ENCODE measurements at places on chromosomes 2 and 18. TPM values are rescaled to one million over a fixed set of nuclear protein-coding genes. Genes with fewer than 3 reads are reported as not detected.

DNA sequence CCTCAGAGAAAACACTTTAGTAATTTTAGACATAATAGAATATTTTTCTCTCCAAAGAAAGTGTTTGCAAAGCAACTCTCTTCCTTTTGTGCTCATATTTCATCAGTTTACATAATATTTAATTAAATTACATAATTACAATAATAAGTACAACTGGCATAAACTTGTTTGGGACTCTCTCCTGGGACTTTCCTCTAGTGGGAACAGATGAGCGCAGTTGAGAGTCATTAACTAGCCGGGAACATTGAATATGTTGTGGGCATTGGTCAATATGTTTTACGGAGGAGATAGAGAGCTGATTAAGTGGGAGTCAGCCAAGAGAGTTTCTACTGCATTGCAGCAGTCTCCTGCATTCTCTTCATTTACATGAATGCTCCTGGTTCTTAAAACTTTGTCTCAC, 607.7 kb downstream of the ARHGAP15 start:
- H3K27me3 ChIP-seq, result no peaks in the 10 kb centered on the region
- H3K27ac ChIP-seq, result no peak overlapping the region
- H3K36me3 ChIP-seq, result no peaks in the 10 kb centered on the region

The IGFBP5 gene
- 500 TPM for total RNA-seq

DNA sequence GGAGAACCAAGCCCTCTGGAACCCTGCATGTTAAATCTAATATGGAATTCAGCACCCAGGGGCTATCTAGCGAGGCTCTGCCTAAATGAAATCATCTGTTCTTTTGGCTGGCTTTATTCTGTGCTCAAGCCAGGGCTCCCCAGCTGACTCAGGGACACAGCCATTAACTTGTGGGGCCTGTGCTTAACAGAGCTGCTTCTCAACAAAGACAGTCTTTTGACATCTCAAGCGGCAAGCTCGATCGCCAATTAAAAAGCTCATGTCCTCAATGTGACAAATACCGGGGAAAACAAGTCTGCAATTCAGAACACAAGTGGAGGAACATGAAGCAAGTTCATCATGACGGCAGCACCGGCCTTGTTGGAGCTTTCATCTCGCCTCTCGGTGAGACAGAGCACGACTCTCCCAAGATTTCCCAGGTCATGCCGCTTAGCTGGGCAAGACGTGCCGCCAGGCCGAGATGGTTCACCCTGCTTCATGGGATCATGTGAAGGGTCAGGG, 64.9 kb downstream of the KLHL29 start:
- no peak for DNase-seq
- H3K4me3 ChIP-seq, result no peak overlapping the region
- H3K4me1 ChIP-seq, result peaks cover 40% of the 10 kb centered on the region
- no peaks in the 10 kb centered on the region for H3K27me3 ChIP-seq
- no peak overlapping the region for H3K27ac ChIP-seq
- no peaks in the 10 kb centered on the region for H3K36me3 ChIP-seq

GRCh38 chr2:174048243-174048642, 83.1 kb upstream of the SP3 start:
- DNase-seq, result no peak
- no peaks in the 10 kb centered on the region for H3K27me3 ChIP-seq
- H3K4me1 ChIP-seq, result peaks cover 7% of the 10 kb centered on the region
- no peaks in the 10 kb centered on the region for H3K36me3 ChIP-seq

GRCh38 chr18:75607701-75608100, 180.2 kb upstream of the SMIM21 start:
- peaks cover 14% of the 10 kb centered on the region for H3K27me3 ChIP-seq
- H3K4me3 ChIP-seq, result no peak overlapping the region
- peaks cover 4% of the 10 kb centered on the region for H3K4me1 ChIP-seq
- H3K27ac ChIP-seq, result no peak overlapping the region
- H3K36me3 ChIP-seq, result no peaks in the 10 kb centered on the region
- DNase-seq, result no peak

DNA sequence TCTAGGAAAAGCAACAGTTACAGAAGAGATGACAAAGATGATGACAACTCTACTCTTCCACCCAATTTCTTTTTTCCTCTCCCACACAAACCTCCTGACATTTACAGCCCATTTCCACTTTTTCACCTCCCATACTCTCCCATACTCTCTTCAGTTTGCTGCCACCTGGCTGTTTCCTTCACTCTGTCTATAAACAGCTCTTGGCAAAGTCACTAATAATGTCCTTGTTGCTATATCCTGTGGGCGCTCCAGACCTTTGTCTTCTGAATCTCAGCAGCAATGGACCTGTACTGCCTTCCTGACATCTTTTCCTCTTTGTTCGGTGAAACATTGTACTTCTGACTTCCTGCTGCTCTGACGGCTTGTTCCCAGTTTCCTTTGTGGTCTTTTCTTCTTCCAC, 60.7 kb upstream of the CAVIN2 start:
- no peaks in the 10 kb centered on the region for H3K27me3 ChIP-seq
- no peak overlapping the region for H3K27ac ChIP-seq
- no peaks in the 10 kb centered on the region for H3K36me3 ChIP-seq
- DNase-seq, result no peak
- no peak overlapping the region for H3K4me3 ChIP-seq

- no peak for DNase-seq
- peaks cover 38% of the 10 kb centered on the region for H3K4me1 ChIP-seq
- no peaks in the 10 kb centered on the region for H3K36me3 ChIP-seq
- no peaks in the 10 kb centered on the region for H3K27me3 ChIP-seq
- peak overlapping the region; percentile 92 for H3K27ac ChIP-seq
Measured at GRCh38 chr18:12884406-12885323, 628 bp upstream of the PTPN2 start.

The GDF7 gene
- 10.9 TPM for total RNA-seq

GRCh38 chr2:88811233-88811632, 119.8 kb downstream of the RPIA start:
- H3K36me3 ChIP-seq, result no peaks in the 10 kb centered on the region
- H3K4me3 ChIP-seq, result no peak overlapping the region
- no peak for DNase-seq
- peaks cover 12% of the 10 kb centered on the region for H3K27me3 ChIP-seq
- H3K27ac ChIP-seq, result no peak overlapping the region

GRCh38 chr2:38164881-38165280, 88.9 kb upstream of the CYP1B1 start:
- H3K27ac ChIP-seq, result no peak overlapping the region
- DNase-seq, result no peak
- H3K27me3 ChIP-seq, result no peaks in the 10 kb centered on the region

The C2orf78 gene
- not detected for total RNA-seq

The CBLN2 gene
- total RNA-seq, result 3.7 TPM

DNA sequence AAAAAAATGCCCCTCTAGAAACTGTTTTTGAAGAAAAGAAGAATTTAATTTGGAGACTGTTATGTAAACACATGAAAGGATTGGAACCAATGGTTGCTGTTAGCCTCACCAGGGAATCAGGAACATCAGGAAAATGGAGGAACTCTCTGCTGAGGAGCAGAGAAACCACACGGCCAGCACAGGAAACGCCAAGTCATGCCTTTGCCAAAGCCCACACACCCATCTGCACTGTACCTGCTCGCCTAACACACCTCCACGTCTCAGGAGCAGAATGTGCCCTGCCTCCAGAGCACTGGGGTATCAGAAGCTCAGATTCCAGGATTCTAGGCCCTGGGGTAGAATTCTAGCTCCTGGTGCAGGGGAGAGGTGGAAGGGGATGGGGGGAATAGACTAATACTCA, 9.8 kb upstream of the SCYGR1 start:
- DNase-seq, result no peak
- no peaks in the 10 kb centered on the region for H3K36me3 ChIP-seq
- no peak overlapping the region for H3K4me3 ChIP-seq
- peaks cover 6% of the 10 kb centered on the region for H3K27me3 ChIP-seq
- no peaks in the 10 kb centered on the region for H3K4me1 ChIP-seq

DNA sequence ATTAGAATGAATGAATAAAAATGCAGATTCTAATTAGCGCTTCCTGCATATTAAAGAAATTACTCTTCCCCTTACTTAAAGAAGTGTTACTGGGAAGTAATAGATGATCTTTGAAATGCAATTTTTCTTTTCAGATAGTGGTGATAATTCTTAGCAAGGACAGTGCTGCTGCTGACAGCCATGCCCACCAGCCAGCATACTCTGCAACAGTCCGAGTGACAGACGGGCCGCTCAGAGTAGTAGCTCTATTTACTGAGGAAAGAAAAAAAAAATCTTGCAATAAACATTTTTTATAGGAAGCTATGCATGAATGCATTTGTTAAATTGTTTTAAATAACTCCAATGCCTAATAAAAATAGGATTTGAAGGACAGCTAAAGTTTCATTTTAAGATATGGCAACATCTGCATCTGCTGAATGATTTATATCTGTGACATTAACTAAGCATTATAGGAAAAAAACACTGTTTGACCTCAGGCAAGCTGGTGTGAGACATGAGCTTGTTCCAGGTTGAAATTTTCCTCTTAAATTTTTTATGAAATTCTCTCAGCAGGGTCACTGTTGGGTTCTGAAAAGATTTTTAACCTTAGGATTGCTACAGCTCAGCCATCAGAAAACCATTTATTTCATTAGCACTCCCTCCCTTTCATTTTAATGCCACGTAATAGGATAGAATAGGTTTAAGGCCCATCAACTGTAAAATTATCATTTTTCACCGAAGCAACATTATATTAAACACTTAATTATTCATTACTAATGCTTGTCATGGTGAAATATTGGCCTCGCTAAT, 393.8 kb downstream of the DCDC2C start:
- no peak for DNase-seq
- no peak overlapping the region for H3K27ac ChIP-seq
- H3K36me3 ChIP-seq, result no peaks in the 10 kb centered on the region

DNA sequence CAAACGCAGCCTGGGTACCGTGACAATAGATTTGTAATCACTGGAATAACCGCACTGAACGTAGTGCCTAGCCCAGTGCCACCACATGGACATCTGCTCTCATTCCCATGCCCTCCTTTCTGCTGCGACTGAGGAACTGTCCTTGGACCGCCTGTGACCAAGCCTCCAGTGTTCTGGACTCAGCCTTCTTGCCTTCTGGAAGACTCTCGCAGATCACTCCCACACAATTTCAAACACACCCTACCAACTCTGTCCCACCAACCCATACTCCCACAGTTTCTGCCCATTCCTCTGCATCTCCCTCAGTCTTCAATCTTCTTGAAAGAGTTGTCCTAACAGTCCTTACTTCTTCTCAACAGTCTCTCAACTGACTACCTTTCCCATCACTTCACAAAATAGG, 2.1 kb downstream of the RNF149 start:
- H3K4me3 ChIP-seq, result peak overlapping the region; percentile 90
- peaks cover 2% of the 10 kb centered on the region for H3K36me3 ChIP-seq
- H3K4me1 ChIP-seq, result peaks cover 50% of the 10 kb centered on the region
- no peak for DNase-seq
- H3K27ac ChIP-seq, result peak overlapping the region; percentile 92
- no peaks in the 10 kb centered on the region for H3K27me3 ChIP-seq

The MSTN gene
- 0.45 TPM for total RNA-seq

- H3K4me1 ChIP-seq, result peaks cover 18% of the 10 kb centered on the region
- H3K36me3 ChIP-seq, result peaks cover 2% of the 10 kb centered on the region
- peak overlapping the region; percentile 41 for H3K4me3 ChIP-seq
- peak overlapping the region; percentile 71 for H3K27ac ChIP-seq
Measured at GRCh38 chr18:27723168-27723567, 453.8 kb downstream of the CDH2 start.

GRCh38 chr2:207035875-207036274, 96.6 kb downstream of the CPO start:
- H3K36me3 ChIP-seq, result peaks cover 1% of the 10 kb centered on the region
- no peak for DNase-seq
- H3K4me1 ChIP-seq, result peaks cover 25% of the 10 kb centered on the region
- no peak overlapping the region for H3K4me3 ChIP-seq
- no peak overlapping the region for H3K27ac ChIP-seq

The MC5R gene
- total RNA-seq, result not detected

DNA sequence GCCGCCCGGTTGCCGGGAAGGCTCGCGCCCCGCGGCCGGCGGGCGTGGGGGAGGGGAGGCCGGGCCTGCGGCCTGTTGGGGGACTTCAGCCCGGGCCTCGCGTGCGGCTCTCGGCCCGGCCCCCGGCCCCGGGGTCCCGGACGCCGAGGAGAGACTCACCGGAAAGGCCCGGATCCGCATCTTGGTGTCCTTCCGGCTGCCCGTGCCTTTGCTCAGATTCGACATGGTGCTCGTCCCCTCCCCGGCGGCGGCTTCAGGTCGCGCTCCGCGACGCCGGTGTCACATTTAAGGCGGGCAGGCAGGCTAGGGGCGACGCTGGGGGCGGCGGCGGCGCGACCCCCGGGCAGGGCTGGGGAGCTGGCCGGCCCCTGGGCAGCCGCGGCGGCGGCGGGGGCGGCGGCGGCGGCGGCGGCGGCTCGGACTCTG, 365 bp downstream of the CUL3 start:
- peak overlapping the region; percentile 91 for H3K27ac ChIP-seq
- no peak for DNase-seq
- peaks cover 2% of the 10 kb centered on the region for H3K36me3 ChIP-seq

GRCh38 chr2:6947929-6948676, 30.9 kb downstream of the RNF144A start:
- H3K36me3 ChIP-seq, result peaks cover 4% of the 10 kb centered on the region
- peaks cover 48% of the 10 kb centered on the region for H3K4me1 ChIP-seq
- H3K27me3 ChIP-seq, result no peaks in the 10 kb centered on the region
- DNase-seq, result no peak
- H3K27ac ChIP-seq, result peak overlapping the region; percentile 53
- H3K4me3 ChIP-seq, result no peak overlapping the region

The COBLL1 gene
- total RNA-seq, result 43.7 TPM

The PCARE gene
- total RNA-seq, result not detected

The AKAIN1 gene
- total RNA-seq, result not detected

DNA sequence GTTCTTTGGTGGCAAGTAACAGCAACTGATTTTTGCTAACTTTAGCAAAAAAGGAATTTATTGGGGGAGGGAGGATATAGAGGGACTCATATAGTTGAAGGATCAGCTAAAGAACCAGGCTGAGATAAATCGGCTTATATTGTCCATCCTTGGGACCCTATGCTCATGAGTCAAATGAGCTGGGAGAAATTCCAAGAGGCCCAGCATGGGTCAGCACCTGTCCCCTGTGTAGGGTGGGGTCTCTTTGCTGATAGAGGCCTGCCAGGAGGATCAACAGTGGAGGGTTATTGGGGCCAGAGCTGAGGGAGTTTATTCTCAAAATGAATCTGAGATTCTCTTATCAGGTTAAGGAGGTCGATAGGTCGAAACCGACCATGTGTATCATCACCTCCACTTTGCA, 97.2 kb downstream of the VAPA start:
- no peak overlapping the region for H3K4me3 ChIP-seq
- peak overlapping the region; percentile 96 for H3K27ac ChIP-seq
- H3K27me3 ChIP-seq, result no peaks in the 10 kb centered on the region
- DNase-seq, result no peak
- peaks cover 52% of the 10 kb centered on the region for H3K4me1 ChIP-seq

GRCh38 chr2:196379600-196379999, 208.2 kb upstream of the STK17B start:
- peaks cover 57% of the 10 kb centered on the region for H3K4me1 ChIP-seq
- H3K36me3 ChIP-seq, result peaks cover 4% of the 10 kb centered on the region
- H3K27ac ChIP-seq, result no peak overlapping the region
- H3K4me3 ChIP-seq, result no peak overlapping the region
- no peak for DNase-seq
- H3K27me3 ChIP-seq, result no peaks in the 10 kb centered on the region

- H3K27me3 ChIP-seq, result peaks cover 20% of the 10 kb centered on the region
- H3K4me3 ChIP-seq, result no peak overlapping the region
- H3K36me3 ChIP-seq, result no peaks in the 10 kb centered on the region
- DNase-seq, result no peak
Measured at GRCh38 chr2:10887476-10887875, 24.3 kb upstream of the KCNF1 start.
